ENCODE measurements at places on chromosomes 5 and 9.

DNA sequence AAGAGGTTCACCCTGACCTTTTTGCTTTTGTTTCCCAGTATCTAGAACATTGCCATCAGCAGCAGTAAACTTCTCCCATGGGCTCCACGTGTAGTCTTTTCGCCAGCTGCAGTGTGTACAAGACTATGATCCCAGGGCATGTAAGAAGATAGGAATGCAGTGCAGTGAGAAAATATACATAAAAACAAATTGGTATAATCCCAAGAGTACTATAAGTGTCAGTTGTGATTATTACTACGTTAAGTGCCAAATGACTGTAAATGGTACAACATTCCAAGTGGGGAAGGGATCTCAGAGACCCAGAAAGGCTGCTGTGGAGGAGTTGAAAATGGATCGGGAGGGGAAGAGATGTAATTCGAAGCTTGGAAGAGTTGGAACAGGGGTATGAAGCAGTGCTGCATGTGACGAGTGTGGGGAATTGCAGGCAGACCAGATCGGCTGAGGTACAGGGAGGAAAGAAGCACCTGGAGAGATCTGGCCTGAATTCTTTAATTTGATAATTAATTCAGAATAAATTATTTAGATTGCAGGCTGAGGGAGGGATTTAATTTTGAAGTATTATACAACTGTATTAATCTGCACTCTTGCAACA is 95.1 kb downstream of the FBXL7 start:
- DNase-seq, result no peak

DNA sequence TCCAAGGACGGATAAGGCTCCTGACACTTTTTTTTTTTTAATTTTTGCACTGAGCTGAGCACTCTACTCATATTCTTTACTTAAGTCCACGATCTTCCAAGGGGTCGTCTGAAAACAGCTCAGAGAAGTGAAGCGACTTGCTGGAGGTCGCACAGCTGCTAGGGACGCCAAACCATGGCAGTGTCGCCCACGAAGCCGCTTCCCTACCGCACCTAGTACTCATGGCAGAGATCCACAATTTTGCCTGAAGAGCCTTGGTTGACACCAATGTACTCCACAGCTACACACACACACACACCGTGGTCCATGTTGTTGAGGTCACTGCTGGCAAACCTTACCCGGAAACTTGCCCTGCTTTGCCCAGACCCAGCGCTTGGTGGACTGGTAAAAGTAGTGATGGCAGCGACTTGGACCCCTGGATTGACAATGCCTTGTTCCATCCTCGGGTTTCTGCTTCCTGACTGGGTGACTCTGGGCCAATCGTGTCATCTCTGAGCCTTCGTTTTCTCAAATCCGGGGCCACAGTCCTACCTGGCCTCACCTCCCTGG is 521 bp upstream of the SLIT3 start:
- no peak for DNase-seq

GRCh38 chr9:134150557-134151214 is 13.7 kb downstream of the RNU6ATAC start:
- DNase-seq, result no peak

- no peak for DNase-seq
Observed at GRCh38 chr9:112119225-112120029, 55.7 kb downstream of the SUSD1 start.

GRCh38 chr5:136330353-136331038 is 34.8 kb downstream of the TRPC7 start:
- no peak for DNase-seq

GRCh38 chr9:130693426-130694191 is at the start of gene EXOSC2:
Gene EXOSC2 (plus strand): TSS chr9:130693780. CDS start chr9:130693792, 12 bp downstream.
- DNase-seq, result peak; percentile 98

DNA sequence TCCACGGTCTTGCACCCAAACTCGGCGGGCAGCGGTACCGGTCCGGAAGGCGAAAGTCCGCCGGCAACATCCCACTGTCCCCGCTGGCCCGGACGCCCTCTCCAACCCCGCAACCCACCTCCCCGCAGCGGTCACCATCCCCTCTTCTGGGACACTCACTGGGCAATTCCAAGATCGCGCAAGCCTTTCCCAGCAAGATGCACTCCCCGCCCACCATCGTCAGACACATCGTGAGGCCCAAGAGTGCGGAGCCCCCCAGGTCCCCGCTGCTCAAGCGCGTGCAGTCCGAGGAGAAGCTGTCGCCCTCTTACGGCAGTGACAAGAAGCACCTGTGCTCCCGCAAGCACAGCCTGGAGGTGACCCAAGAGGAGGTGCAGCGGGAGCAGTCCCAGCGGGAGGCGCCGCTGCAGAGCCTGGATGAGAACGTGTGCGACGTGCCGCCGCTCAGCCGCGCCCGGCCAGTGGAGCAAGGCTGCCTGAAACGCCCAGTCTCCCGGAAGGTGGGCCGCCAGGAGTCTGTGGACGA is 33.3 kb downstream of the CD180 start:
- no peak for DNase-seq

GRCh38 chr9:69746859-69747560 is 12.8 kb downstream of the PTAR1 start:
- DNase-seq, result no peak

GRCh38 chr5:101585366-101585765 is 682.3 kb upstream of the ST8SIA4 start:
- no peak for DNase-seq

GRCh38 chr5:139647506-139648204 is 494 bp upstream of the CXXC5 start:
- DNase-seq, result peak; percentile 55

GRCh38 chr5:158640593-158640980 is 459.1 kb downstream of the EBF1 start:
- no peak for DNase-seq

- no peak for DNase-seq
Observed at GRCh38 chr5:138844812-138845513, 30.2 kb downstream of the LRRTM2 start.

- no peak for DNase-seq
Observed at GRCh38 chr9:6414247-6414641, 1.2 kb downstream of the UHRF2 start.

DNA sequence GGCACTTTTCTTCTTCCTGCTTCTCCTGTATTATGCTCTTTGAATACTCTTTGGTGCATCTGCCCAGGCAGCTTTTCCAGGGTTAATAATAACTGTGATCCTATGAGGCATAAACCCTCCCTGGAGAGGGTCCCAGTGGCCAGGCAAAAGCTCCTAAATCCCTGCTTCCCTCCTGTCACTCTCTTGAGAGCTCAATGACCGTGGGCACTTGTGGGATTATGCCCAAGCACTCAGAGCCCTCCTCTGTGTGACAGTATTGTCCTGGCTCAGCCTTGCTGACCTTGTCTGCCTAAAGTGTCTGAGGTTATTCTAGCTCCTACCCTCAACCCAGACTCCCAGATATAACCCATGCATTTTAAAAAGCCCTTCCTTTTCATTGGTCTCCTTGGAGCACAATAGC is 51.9 kb downstream of the GALNT10 start:
- DNase-seq, result no peak

DNA sequence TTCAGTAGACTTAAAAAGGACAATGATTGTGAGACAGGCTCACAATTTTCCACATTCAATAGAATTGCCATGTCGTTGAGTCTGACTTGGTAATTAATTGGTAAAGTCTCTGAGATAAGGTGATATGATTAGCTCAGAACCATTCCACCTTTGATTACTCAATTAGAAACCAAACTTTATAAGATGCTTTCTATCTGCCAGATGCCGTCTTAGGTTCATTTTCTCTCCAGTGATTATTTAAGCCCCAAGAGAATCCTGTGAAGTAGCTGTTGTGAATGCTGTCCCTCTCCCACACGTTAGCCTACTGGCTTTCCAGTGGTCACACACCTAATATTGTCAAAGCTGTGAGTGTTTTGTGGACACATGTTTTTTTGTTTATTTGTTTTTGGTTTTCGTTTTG is 528.9 kb upstream of the ZNF462 start:
- DNase-seq, result no peak

- DNase-seq, result no peak
Observed at GRCh38 chr5:7210549-7210948, 185.4 kb upstream of the ADCY2 start.

DNA sequence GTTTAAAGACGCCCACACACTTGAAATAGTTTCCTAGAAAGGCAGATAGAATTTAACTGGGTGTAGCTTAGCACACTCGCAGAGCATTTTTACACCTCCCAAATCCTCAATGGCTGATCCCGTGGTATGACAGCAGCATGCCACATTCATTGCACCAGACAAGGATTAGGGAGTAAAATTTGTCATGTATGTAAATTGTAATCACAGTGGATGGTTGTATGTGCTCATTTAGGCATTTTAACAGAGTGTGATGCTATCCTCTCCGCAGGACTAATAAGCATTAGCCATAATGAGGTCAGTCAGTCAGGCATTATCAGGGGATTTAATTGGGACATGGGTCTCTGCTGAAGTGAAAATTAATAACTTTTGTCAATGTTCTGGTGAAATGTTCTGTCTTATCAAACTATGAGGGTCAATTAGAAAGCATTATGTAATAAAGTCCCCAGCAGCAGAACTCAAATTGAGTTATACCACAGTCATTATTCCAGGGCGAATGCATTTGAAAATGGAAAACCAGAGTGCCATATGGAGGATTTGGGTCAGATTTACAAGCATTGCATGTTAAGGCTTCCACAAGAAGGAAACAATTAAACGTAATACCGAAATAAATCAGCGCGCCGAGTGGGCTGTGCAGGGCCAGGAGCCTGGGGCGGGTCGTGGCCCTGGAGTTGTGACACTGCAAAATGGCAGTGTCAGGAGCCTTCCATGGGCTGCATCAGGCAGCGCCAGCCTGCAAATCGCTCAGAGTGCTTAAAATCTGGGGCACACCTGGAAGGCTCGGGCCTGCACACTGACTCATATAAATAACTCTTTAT is 602.2 kb downstream of the BNC2 start:
- DNase-seq, result no peak

DNA sequence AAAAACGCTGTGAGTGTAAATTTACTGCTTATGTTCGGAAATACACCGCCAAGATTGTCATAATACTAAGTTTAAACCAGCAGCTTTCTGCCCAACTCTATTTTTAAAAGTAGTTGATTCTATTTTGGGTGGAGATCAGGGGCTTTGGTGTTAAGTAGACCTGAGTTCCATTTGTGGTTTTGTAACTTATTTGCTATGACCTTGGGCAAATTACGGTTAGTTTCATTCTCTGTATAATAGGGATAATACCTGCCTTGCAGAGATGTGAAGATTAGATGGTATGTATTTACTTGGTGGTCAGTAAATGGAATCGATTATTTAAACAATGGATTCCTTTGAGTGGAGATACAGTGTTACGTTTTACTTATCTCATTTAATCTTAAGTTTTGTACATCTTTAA is 1.6 kb downstream of the RAD23B start:
- DNase-seq, result no peak

GRCh38 chr5:1008451-1009358 is at the start of gene NKD2:
Gene NKD2 (plus strand): TSS chr5:1008802. CDS start chr5:1009058, 256 bp downstream.
- DNase-seq, result peak; percentile 59

GRCh38 chr9:764105-764524 is 77.4 kb upstream of the DMRT1 start:
- peak; percentile 70 for DNase-seq

GRCh38 chr9:130491830-130492482 is 47.2 kb downstream of the ASS1 start:
- DNase-seq, result no peak

DNA sequence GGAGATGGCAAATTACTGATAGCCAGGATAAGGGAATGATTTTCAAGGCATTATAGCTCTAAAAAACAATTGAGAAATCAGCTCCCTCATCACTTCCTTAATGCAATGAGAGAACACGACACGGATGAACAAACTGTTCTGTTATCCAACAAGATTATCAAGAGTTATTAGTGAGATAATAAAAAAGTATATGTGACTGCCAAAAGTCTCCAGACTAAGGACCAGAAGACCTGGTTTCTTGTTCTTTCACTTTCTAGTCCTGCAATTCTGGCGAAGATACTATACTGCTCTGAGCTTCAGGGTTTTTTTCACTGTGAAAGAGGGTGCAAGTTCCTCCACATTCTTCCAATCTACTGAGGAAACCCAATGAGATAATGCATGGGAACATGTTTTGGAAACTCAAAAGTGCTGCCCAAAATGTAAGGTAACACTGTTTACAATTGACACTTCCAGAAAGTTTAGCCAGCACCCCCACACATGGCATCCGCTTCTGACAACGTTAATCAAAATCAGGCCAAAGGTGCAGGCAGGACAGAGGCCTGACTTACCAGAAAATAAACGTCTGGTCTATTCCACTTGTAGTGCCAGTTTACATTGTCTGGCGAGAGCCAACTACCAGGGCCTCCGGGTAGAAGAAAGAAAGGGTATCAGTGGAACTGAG is 254.2 kb downstream of the DOCK8 start:
- no peak for DNase-seq

- DNase-seq, result no peak
Observed at GRCh38 chr5:170508036-170508435, 4.2 kb downstream of the KCNIP1 start.

DNA sequence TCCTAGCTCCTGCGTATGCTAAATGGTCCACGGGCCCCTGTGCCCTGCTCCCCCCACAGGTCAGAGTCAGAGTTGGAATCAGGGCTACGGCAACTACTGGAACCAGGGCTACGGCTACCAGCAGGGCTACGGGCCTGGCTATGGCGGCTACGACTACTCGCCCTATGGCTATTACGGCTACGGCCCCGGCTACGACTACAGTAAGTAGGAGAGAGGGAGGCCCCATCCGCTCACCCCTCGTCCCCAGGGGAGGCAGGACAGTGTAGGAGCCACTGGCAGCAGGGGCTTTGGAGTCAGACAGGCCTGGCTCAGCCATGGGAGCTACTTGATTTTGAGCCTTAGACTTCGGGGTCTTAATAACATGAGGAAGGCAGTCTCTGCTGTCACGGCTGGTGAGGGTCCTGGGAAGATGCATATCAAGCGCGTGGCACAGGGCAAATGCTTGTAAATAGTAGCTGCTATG is 5.8 kb downstream of the HNRNPAB start:
- no peak for DNase-seq

DNA sequence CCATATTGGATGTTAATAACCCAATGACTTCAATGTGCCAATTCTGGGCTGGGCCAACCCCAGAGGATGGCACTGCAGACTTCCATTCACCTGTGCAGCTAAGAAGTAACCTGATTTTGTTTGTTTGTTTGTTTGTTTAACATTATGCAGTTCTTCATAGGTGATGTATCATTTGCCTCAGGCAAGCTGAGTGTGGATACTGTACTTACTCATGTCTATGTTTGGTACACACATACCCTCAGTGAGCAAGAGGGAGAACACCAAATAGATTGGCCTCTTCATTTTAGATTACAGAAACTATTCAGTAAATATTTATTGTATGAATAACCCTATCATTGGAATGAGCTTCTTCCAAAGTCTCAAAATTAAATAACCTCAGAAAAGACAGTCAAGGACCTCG is 180.2 kb upstream of the SMC2 start:
- no peak for DNase-seq

- DNase-seq, result no peak
Observed at GRCh38 chr5:146001544-146002190, 65.3 kb downstream of the SH3RF2 start.

- DNase-seq, result peak; percentile 73
Observed at GRCh38 chr5:113378959-113379541, 55.7 kb downstream of the TSSK1B start.

- DNase-seq, result no peak
Observed at GRCh38 chr5:124195411-124195810, 551.0 kb downstream of the ZNF608 start.

All from sciatic nerve (tissue), 2 donors.